MV-4-11 (cell line): ENCODE measurements at places on chromosomes 16 and 17.

DNA sequence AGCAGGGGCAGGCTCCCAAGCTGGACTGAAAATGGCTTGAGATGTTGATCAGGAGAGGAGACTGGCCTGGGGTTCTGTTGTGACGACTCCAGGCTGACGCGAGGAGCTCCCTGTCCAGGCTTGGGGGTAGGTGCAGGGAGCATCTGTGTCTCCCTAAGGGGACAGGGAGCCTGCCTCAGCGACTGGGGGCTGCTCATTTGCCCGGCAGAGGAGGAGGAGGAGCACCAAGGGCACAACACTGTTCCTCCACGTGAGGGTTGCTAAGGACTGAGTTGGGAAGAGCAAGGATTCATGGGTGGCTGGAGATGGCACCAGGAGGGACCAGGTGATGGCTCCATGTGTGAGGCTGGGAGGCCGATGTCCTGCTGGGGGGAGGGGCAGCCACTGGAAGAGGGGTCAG lies 53.3 kb downstream of the USP22 start:
- DNase-seq, result no peak

- DNase-seq, result peak; percentile 64
Measured at GRCh38 chr16:69315486-69316311, 4.5 kb downstream of the VPS4A start.

DNA sequence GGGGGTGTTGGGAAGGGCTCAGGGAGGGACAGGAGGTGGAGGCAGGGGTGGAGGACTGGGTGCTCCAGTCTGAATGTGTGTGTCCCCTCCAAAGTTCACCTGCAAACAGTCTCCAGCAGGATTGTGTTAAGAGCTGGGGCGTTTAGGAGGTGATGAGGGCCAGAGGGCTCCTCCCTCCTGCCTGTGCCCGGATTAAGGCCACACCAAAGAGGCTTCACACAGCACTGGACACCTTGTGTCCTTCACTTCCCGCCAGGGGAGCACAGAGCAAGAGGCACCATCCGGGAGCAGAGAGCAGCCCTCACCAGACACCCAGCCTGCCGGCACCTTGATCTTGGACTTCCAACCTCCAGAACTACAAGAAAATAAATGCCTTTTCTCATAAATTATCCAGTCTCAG lies 30.2 kb upstream of the ENPP7 start:
- DNase-seq, result no peak

GRCh38 chr16:27318392-27319256 lies 4.8 kb downstream of the IL4R start:
- peak; percentile 98 for DNase-seq

DNA sequence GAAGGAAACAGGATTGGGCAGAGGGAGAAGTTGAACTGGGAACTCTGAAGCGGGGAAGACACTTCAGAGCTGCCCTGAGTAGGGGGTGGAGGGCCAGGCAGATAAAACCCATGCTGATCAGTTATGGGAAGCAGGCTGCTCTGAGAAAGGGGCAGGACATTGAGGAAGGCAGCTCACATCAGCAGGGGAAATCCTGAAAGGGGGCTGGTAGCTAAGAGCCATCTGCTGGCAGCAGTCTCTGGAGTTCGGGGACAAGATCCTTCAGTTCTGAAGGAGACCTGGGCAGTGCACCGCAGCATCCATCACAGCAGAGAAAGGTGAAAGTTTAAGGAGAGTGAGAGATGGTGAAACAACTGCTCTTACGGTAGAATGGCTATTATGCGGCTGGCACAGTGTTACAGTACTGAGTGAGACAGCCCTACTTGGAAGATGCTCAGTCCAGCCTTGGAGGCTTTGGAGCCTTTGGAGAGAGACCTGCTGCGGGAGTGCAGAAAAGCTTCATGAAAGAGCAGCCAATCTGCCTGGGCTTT lies 5.4 kb upstream of the KIF18B start:
- DNase-seq, result no peak

- DNase-seq, result no peak
Measured at GRCh38 chr16:87951552-87952538, 611 bp downstream of the BANP start.

GRCh38 chr16:12339686-12340085 lies 363.2 kb downstream of the SNX29 start:
- DNase-seq, result no peak

GRCh38 chr16:86211265-86211664 lies 299.1 kb upstream of the FOXF1 start:
- DNase-seq, result no peak

DNA sequence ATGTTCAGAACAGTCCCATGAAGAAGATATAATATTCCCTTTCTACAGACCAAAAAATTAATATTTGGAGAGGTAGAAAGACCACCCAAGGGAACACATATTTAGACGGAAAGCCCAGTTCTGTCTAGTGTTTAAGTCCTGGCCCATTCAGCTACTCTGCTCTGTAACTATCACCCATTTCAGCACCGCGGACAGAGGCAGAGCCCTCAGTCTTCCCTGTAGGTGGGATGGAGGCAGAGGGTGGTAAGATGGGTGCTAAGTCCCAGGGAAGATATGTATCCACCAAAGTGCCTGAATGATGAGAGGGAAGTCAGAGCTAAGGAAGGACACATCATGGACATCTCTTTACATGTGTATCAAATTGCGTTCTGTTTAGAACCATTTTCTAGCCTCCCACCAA lies 27.8 kb upstream of the C16orf78 start:
- DNase-seq, result no peak

DNA sequence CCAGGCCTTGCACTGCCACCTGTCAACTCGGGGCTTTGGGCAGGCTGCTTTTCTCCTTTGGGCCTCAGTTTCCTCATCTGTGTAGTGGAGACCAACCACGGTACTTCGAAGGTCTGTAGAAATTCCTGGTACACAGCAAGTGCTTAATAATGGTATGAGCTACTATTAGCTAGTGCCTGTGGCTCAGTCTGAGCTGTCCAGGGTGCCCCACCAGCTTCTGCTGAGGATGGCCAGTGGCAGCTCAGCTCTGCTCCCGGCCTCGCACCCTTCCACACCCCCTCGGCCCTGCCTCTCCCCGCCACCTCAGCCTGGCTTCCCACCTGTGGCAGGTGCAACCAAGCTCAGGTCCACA lies 26.2 kb upstream of the PLCG2 start:
- no peak for DNase-seq

DNA sequence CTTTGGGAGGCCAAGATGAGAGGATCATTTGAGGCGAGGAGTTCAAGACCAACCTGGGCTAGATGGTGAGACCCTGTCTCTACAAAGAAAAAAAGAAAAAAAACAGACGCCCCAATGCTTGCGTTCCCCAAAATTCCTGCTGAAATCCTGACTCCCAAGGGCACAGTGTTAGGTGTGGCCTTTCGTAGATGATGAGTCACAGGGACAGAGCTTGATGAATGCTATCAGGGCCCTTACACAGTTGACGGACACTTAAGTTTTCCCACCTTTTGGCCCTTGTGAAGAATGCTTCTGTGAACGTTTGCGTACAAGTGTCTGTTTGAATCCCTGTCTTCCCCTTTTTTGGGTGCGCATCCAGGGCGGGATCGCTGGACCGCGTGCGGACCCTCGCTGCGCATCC lies 16.5 kb upstream of the ZNF750 start:
- DNase-seq, result no peak

- DNase-seq, result no peak
Measured at GRCh38 chr17:4505187-4505586, 6.5 kb downstream of the SPNS2 start.

- DNase-seq, result no peak
Measured at GRCh38 chr17:6657633-6658287, 6.2 kb downstream of the C17orf100 start.

GRCh38 chr16:15757630-15758251 lies 99.1 kb downstream of the MYH11 start:
- no peak for DNase-seq

GRCh38 chr16:66988197-66988788 lies at the start of gene CES4A:
CES4A (plus strand) TSS chr16:66988589; CDS start chr16:66988773, 184 bp downstream.
- DNase-seq, result no peak

- DNase-seq, result peak; percentile 89
Measured at GRCh38 chr17:10318535-10318934, 54.3 kb downstream of the MYH13 start.

- no peak for DNase-seq
Measured at GRCh38 chr17:49519781-49520180, 24.7 kb downstream of the NGFR start.

DNA sequence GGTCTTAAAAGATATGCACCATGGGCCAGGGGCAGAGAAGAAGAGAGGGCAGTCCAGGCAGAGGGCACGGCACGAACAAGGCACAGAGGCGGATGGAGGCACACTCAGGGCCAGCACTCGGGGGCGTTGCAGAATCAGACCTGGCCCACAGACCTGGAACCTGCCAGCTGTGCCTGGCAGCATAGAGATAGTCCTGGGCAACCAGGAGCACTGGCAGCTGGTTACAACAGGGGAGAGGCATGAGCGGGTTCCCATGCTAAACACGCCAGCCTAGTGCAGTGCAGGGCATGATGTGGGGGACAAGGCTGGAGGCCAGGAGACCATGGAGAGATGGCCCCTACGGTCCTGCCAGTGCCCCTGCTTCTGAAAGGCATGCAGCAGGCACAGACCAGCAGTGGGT lies 56.9 kb upstream of the RBFOX3 start:
- no peak for DNase-seq

- no peak for DNase-seq
Measured at GRCh38 chr17:29573871-29574731, 5.6 kb downstream of the TP53I13 start.

GRCh38 chr16:5722116-5722619 lies 624.6 kb upstream of the EEF2KMT start:
- DNase-seq, result no peak

- DNase-seq, result no peak
Measured at GRCh38 chr16:79950932-79951719, 350.6 kb upstream of the MAF start.

DNA sequence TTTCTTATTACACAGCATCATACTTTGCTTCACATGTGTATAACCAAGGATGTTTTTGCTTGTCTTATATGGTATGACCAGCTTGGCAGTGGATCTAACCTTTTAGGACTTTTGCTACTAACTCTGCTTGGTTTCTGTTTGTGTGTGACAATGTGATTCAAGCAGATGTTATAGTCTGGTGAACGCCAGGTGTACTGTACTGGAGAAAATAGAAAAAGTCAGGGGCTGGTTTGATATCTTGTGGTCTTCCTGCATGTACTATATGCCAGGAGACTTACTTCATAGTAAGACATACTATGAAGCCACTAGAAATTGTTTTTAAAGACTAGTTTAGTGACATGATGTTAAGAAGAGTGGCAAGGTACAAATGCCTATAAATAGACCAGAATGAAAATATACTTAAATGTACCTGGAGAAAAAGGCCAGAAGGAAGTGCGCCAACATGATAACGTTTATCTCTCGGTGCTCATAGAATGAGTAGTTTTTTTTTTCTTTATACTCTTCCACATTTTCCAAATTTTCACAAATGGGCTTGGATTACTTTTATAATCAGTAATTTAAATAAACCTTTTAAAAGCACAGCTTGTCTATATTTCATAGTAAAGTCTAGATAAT lies 112.3 kb downstream of the PRKCA start:
- DNase-seq, result no peak

DNA sequence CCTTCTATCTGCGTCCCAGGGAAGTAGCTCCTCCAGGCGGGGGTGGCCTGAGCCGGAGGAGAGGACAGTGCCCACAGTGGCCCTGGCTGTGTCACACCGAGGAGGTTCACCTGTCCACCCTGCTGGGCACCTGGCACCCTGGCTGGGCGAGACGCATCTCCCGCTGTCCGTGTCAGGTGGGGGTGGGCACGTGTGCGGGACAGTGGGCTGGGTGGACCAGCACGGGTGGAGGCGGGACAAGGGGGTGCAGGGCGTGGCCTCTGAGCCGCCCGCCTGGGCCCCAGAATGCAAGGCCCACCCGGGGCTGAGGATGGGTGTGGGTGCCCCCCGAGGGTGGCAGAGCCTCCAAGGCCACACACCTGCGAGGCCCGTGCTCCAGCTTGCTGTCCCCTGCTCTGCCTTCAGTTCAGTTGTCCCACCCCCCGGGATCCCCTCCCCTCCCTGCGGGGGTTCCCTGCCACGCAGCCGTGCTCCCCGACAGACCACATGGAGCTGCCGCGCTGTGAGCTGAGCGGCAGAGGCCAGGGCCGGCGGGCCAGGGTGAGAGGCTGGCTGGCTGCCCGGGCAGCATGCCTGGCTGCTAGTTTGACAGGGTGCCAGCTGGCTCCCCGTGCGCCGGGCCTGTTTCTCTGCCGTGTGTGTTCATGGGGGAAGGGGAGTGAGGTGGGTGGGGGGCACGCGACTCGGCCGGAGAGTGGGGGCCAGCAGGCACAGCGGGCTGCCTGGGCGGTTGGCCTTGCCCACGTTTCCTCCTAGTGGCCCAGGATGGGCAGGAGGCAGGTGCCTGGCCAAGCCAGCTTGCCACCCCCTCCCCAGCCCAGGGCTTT lies 33.9 kb downstream of the BAHCC1 start:
- no peak for DNase-seq

DNA sequence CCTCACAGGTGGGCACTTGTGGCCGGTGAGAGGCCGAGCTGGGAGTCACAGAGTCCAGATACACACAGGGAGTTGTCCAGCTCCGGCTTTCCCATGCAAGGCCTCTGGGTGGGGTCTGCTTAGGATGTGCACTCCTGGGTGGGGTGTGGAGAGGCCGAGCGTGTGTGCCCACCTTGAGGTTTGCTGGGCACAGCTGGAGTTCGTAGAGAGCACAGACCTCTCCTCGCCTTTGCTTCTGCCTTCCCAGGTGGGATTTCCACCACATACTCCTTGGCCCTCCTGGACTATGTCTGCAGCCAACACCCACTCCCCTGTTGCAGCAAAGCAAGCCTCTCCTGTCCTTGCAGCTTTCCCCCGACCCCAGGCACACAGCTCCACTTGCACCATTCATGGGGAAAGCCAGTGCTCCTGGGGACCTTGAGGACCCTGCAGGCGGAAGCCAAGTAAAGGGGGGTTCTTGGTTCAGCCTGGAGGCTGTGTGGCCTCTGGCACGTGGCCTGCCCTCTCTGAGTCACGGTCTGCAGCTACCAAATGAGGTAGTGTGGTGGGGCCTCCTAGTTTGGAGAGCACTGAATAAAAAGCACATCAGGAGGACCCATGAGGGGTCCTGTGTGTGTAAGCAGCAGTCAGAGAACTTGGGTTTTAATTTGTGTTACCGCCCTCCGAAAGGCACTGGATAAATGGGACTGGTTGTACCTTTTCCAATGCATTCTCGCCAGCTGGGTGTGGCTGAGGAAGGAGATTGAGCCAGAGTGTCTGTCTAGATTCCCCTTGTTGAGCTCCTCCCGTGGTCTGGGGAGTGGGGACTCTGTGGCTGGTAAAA lies 31.5 kb downstream of the MPRIP start:
- no peak for DNase-seq
